ENCODE measurements at places on chromosomes 6 and 20.

- DNase-seq, result peak; percentile 41
Observed at GRCh38 chr6:135128268-135128914, 52.7 kb upstream of the MYB start.

GRCh38 chr6:169700296-169700695, 1.5 kb downstream of the WDR27 start:
- no peak for DNase-seq

DNA sequence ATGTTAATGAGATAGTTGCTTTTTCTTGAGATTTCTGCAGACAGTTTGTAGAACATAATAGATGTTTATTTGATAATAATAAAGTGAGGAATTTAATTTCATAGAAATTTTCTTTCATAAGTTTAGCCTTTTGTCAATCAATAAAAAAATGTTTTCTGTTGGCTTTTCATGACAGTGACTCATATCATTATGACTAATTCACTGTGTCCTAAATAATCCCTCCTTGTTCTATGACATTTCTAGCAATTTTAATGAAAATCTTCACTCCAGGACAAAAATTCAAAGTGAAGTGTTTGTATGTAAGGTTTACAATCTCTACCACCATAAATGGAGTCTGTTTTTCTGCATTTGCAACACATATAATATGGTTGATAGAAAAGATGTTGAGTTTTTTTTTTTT, 109.9 kb downstream of the UTRN start:
- DNase-seq, result no peak

- DNase-seq, result no peak
Observed at GRCh38 chr6:37600312-37600916, 97.3 kb downstream of the MDGA1 start.

- no peak for DNase-seq
Observed at GRCh38 chr20:57421253-57422220, 30.3 kb downstream of the RBM38 start.

DNA sequence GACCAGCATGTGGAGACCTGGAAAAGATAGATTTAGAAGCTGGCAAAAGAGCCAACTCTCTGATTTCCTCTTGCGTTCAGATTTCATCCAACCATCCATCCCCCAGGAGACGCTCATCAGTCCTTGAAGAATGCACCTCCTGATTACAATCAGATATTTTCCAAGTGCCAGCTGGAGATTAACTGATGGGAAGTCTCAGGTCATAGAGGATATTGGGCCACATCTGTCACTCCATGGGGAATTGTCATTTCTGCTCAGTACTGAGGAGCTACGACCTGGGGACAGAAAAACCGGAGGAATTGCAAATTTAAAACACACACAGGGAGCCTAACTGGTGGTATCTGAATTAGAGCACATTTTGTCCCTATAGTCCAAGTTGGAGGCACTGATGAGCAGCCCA, 496.2 kb upstream of the SULF2 start:
- no peak for DNase-seq

DNA sequence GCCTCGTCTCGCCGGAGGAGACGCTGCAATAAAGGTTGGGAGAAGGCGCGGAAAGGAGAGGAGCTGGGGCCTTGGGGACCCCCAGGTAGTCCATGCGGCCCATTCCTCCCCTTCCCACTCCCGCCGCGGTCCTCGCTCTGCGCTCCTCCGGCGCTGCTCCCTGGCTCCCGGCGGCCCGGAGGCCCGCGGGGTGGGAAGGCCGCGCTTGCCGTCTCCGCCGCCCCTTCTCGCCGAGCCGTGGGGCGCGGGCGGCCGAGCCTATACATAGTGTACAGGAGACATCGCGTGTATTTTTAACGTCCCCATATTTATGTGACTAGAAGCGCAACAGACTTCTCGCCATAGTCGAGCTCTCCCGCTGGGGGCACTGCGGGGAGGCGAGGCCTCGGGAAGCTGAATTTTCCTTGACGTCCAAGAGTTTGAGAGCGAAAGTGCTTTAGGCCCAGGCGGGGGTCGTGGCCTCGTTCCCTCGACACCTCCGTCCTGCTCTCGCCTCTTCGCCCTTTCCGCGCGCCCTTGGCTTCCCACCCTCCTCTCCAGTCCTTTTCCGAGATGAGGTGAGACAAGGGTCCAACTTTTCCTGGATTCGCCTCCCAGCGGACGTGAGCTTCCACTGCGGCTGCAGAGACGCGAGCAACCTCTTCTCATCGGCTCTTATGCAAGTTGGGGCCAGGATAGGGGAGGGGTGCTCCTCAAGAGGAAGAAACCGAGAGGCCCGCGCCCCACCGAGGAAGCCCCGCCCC, 29.0 kb downstream of the SLC12A5 start:
- no peak for DNase-seq

DNA sequence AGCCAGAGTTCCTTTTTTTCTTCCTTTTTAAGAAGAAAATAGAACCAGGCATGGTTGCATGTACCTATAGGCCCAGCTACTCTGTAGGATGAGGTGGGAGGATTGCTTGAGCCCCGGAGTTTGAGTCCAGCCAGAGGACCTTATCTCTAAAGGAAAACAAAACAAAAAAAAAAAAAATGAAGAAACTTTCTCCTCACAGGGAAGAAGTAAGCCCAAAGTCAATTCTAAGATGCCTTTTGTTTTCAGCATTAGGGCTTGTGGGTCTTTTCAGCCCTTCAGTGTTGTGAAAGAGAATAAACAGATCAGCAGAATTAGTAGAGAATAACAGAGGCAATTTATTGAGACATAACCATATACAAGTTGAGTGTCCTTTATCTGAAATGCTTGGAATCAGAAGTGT, 26.8 kb downstream of the ZNF451 start:
- DNase-seq, result no peak

DNA sequence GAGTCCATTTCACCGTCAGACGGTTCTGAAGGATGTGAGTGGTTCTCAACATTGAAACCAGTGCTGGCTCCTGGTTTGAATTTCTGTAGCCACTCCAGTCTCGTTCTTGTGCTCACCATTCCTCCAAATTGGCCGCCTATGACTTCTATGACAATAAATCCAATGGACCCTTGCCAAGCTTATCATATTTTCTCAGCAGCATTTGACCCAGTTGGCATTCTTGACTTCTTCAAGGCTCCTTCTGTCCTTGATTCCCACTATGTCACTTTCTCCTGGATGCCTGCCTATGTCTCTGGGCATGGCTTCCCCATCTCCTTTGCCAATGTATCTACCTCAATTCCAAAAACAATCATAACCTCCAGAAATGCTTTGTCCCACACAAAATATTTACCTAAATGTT, 756.0 kb upstream of the NRSN1 start:
- no peak for DNase-seq

DNA sequence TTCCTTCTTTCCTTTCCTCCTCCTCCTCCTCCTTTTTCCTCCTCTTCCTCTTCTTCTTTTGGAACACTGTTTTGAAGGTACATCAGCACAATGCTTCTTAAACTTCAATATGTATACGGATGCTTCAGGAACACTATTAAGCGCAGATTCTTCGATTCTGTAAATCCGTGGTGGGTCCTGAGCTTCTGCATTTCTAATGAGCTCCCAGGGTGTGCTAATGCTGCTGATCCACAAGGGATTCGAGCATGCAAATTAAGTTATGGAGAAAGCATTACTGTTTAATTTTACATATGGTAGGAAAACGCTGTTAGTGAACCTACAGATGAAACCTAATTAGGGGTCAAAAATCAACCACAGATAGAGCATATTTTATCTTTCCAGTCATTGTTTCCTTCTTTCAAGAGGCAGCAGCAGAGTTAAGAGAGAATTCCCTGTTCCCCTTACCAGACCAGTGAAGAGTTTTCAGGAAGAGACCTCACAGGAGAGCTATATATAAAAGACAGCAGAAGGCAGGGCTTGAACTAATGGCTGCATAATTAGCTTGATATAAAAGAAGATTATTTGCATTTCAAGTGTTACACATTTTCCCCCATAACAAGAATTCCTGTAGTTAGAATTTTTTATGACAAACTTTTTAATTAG, 47.2 kb downstream of the KIF13A start:
- no peak for DNase-seq

GRCh38 chr20:35599776-35600120, 15.9 kb upstream of the SPAG4 start:
- no peak for DNase-seq

GRCh38 chr20:8457978-8458377, 325.9 kb downstream of the PLCB1 start:
- DNase-seq, result no peak

DNA sequence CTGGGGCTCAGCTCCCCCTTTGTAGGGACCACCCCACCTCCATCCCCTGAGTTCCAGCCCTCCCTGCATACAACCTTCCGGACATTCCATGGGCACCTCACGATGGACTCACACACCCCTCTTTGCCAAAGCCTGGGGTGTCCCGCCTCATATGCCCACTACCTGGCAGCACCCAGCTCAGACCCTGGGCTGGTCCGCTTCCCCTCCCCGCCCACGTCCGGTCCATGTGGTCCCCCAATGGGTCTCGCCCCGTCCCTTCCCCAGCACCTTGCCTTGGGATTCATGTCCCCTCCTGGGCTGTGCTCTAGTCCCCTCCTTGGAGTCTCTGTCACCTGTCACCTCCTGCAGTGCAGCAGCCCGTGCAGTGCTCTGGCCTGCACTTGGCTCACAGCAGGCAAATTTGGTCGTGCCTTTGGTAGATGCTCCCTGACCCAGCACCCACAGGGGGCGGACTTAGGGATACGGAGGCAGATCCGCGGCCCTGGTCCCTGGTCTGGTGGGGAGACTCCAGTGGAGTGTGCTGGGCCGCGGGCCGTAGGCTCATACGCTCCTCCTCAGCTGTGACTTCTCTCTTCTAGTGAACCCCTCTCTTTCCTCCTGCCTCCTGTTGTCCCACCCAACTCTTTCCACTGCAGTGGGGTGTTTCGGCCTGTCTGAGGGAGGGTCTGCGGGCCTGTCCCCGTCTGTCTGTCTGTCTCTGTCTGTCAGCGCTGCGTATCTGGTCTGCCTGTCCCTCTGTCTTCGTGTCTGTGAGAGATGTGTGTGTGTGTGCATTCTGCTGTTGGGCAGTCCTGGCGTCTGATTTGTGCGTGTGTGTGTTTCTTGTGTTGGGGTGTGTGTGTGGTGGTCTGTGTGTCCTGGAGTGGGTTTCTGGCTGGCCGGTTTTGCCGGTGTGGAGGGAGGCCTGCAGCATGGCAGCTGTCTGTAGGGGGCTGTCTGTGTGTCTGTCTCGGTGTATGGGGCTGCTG, 69.5 kb downstream of the SRC start:
- DNase-seq, result no peak

GRCh38 chr20:41052742-41053419, 24.3 kb downstream of the TOP1 start:
- no peak for DNase-seq

- no peak for DNase-seq
Observed at GRCh38 chr20:50672400-50673145, 18.8 kb downstream of the RIPOR3 start.

DNA sequence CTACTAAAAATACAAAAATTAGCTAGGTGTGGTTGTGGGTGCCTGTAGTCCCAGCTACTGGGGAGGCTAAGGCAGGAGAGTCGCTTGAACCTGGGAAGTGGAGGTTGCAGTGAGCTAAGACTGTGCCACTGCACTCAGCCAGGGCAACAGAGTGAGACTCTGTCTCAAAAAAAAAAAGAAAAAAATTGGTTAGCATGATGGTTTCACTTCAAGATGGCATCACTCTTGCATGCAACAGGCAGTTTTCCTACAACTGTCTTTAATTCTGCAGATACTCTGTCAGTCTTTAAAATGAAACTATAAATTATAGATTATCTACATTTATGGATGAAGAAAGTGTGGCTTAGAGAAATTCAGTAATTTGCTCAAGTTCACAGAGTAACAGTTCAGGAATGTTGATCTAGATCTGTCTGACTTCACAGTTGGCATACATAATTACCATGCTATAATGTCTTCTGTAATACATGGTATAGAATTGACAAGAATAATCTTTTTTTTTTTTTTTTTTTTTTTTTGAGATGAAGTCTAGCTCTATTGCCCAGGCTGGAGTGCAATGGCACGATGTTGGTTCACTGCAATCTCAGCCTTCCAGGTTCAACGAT, 27.0 kb downstream of the ITCH start:
- no peak for DNase-seq

GRCh38 chr6:2558861-2559801, 191.6 kb downstream of the MYLK4 start:
- no peak for DNase-seq

DNA sequence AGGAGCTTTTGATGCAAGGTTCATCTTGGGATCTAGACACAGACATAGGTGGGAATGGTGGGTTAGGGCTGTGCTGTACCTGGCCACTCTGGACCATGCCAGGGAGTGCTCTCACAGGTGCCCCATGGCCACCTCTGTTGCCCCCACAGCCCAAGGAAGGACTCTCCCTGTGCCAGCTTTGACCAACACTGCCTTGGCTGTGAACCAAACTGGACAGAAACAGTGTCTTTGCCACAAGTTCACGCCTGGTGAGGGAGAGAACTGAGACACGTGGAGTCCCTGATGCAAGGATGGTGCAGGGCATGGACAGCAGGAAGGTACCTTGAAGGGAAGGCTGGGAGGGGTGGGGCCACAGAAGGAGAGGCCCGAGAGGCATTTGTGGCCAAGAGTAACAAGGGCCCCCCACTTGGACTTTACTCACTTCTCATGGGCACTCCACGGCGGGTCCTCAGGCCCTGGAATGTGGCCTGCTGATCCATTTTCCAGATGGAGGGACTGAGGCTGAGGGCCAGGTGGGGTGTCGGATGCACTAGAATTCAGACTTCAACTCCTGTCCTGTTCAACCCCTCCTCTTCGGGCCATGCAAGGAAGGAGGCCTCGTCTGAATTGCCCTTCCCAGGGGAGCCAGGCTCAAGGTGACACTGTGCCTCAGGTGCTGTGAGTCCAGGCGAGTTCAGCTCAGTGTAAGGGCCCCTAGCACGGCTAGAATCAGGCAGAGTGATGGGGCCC, 103.3 kb downstream of the YTHDF1 start:
- DNase-seq, result no peak

DNA sequence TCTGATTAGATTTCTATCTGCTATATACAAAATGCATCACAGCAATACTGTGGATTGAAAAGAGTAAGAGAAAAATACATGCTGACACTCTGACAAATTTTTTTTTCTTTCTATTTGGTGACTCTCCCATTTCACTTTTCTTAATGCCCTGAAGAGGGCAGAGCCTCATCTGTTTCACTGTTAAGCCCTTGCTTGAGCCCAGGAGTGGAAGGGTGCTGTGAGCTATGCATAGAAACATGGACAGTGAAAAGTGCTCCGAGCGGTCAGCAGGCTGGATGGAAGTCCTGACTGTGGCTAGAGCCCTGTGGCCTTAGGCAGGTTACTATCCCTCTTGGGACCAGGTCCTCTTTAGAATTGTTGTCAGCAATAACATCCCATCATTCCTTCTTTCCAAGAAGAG, 17.4 kb upstream of the CSE1L start:
- DNase-seq, result no peak

DNA sequence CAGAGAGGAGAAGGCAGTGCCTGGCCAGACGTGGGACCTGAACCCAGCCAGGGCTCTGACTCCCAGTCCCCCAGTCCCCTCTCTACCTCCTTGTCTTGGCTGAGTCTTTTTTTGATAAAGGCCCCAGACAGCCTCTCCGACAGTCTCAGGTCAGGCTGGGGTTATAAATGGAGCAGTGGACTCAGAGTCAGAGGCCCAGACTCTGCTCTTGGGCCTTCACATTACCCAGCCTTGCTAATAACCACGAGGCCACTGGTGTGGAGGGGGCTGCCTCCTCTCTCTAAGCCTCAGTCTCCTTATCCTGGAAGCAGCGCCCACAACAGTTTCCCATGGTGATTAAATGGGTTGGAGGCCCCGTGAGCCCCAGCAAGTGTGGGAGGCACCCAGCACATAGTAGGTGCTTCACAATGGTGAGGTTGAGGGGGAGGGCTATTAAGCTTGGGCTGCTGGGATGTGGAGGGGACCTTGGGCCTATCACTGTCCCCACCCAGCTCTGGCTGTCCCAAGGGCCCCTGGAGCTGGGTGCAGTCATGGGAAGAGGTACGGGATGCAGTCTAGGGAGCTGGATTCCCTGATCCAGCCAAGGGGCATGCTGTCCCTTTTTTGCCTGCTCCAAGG, 35.7 kb downstream of the TGM2 start:
- DNase-seq, result no peak
